ENCODE measurements at places on chromosomes 5 and 9.

- no peak for DNase-seq
Observed at GRCh38 chr9:134564431-134565170, 77.0 kb upstream of the COL5A1 start.

- DNase-seq: no peak
Observed at GRCh38 chr9:111458139-111459009, 25.8 kb downstream of the ECPAS start.

GRCh38 chr5:17398431-17398830, 99.6 kb upstream of the TAF11L2 start:
- no peak for DNase-seq

- no peak for DNase-seq
Observed at GRCh38 chr9:92976431-92976830, 29.1 kb downstream of the FGD3 start.

- DNase-seq: no peak
Observed at GRCh38 chr5:98433673-98434072, 339.8 kb upstream of the RGMB start.

DNA sequence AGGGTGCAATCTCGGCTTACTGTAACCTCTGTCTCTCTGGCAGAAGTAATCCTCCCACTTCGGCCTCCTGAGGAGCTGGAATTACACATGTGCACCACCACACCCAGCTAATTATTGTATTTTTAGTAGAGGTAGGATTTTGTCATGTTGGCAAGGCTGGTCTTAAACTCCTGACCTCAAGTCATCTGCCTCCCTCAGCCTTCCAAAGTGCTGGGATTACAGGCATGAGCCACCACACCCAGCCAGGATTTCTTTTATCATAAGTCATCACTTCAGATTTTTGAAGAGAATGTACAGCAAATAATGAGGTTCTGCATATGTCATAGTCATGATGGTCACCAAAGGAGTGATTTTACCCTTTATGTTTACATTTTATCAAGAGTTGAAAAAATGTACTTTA, 108.1 kb downstream of the GCNT1 start:
- no peak for DNase-seq

- DNase-seq: no peak
Observed at GRCh38 chr5:54835647-54836046, 149.7 kb downstream of the ESM1 start.

- no peak for DNase-seq
Observed at GRCh38 chr5:103693517-103693916, 130.9 kb upstream of the NUDT12 start.

- no peak for DNase-seq
Observed at GRCh38 chr9:86902586-86902985, 44.7 kb downstream of the GAS1 start.

GRCh38 chr5:116532762-116533525, 41.7 kb downstream of the SEMA6A start:
- no peak for DNase-seq

GRCh38 chr9:135040892-135041291, 46.6 kb upstream of the OLFM1 start:
- DNase-seq: no peak

GRCh38 chr9:92704528-92704927, 34.6 kb upstream of the IPPK start:
- no peak for DNase-seq

DNA sequence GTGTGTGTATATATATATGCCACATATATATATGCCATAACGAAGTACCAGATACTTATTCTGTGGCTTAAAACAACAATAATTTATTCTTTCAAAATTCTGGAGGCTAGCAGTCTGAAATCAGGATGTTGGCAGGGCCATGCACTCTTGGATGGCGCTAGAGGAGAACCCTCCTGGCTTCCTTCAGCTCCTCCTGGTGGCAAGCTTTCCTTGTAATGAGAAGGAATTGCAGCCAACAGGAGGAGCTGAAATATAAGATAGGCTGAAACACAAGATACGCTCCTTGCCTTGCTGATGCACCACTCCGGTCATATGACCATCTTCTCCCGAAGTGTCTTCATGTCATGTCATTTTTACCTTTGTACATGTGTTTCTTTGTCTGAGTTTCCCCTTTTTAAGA, 368.1 kb upstream of the CTNND2 start:
- no peak for DNase-seq

Measured in GM12892 (cell line).